ENCODE measurements at places on chromosomes 6 and 20. TPM values are rescaled to one million over a fixed set of nuclear protein-coding genes. Genes with fewer than 3 reads are reported as not detected.

TMEM200A gene
- 0.10 TPM for total RNA-seq

HLA-DRA gene
- total RNA-seq, result 1.7 TPM

KCNK16 gene
- total RNA-seq, result not detected

PPP1R3G gene
- 0.44 TPM for total RNA-seq

SRSF3 gene
- total RNA-seq, result 356 TPM

SLC22A2 gene
- not detected for total RNA-seq

MTFR2 gene
- total RNA-seq, result 12.8 TPM

MLN gene
- not detected for total RNA-seq

RIPPLY2 gene
- total RNA-seq, result 6.5 TPM

GRCh38 chr6:131182991-131183425, 47.7 kb downstream of the AKAP7 start:
- DNase-seq, result no peak

- no peak for DNase-seq
These were observed 206.0 kb upstream of the SHLD1 start for GRCh38 chr20:5544175-5544574.

DNA sequence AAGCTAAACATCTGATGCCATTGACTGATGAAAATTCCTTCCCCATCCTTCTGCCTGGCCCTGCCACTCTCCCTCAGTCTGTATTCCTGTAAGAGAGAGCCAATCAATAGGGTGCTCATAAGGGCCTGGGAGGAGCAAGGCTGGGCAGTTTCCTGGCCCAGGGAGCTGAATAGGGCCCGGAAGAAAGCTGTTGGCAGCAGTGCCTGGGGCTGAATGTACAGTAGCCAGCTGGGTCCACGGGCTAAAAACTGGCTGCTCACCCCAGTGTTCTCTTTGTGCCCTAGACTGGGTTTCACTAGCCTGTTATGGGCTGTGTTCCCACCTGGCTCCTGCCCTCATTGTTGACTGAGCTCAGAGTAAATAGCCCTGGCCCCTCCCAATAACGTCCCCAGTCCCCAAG, 1.7 kb upstream of the WFDC2 start:
- DNase-seq, result no peak

GRCh38 chr6:91376686-91377085, 789.8 kb upstream of the MAP3K7 start:
- DNase-seq, result no peak

- no peak for DNase-seq
These were observed 22.5 kb downstream of the AGPAT4 start for GRCh38 chr6:161251345-161251744.

DNA sequence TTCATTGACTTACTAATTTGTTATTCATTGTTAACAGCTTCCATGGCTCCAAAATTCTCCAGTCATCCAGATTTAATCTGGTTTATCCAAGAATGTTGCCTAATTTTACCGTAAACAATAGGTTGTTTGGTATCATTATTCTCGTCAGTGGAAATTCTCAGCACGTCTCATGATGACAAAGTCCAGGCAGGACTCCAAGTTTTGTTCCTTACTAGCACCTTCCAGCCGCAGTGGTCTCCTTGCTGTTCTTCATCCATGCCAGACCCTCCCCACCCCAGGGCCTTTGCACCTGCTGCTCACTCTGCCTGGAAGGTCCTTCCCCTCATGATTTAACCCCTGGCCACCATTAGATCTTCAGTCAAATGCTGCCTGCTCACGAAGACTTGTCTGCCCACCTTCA, 48.1 kb upstream of the NAA20 start:
- no peak for DNase-seq

- DNase-seq, result no peak
These were observed 50.5 kb downstream of the KCTD20 start for GRCh38 chr6:36493319-36493718.

DNA sequence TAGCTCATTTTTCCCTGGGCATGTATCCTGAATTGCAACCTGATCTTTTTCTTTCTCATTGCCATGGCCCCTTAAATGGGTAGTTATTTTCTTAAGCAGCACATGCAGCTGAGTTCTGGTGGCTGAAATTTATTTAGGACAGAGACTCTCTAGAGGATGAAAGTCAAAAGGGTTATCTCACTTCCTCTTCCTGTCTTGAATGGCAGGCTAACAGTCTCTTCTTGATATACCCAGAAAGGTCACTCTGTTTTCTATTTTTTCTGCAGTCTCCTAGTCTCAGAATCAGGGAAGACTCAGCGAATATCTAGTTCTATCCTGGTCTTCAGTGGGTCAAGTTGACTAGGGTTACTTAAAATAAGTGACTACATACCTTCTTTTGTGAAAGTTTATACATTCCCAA, 243.3 kb downstream of the EPHA7 start:
- DNase-seq, result no peak

GRCh38 chr6:129895692-129896091, 34.6 kb upstream of the TMEM244 start:
- DNase-seq, result no peak

GRCh38 chr20:13778827-13779226, 5.9 kb downstream of the ESF1 start:
- no peak for DNase-seq

- DNase-seq, result no peak
These were observed 149.8 kb downstream of the GRM4 start for GRCh38 chr6:33996120-33996475.

GRCh38 chr6:95423331-95423730, 154.0 kb upstream of the MANEA start:
- DNase-seq, result no peak

DNA sequence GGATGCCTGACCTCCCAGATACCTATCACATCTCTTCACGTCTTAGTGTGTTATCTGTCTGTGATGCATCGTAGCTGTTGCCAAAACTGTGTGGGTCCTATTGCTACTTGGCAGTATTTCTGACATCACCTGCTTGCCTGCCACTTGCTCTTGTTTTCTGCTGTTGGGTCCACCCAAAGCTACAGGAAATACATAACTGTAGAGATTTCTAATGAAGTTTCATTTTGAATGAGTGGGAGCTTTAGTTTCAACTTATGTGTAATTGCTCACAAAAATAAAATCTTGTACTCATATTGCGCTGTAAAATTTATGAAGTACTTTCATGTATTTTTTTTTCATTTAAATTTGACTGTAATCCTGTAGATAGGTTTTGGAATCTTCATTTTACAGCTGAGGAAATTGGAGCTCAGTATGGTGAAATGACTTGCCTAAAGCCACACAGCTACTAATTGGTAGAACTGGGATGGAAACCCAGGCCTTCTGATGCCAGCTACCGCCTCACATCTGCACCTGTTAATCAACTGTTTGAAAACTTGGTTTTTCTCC, 113.6 kb upstream of the MAN1A1 start:
- DNase-seq, result no peak

- no peak for DNase-seq
These were observed 265.0 kb downstream of the CDC5L start for GRCh38 chr6:44652547-44652946.

Data from Panc1 (cell line).